ENCODE measurements at places on chromosomes 16 and 17.

DNA sequence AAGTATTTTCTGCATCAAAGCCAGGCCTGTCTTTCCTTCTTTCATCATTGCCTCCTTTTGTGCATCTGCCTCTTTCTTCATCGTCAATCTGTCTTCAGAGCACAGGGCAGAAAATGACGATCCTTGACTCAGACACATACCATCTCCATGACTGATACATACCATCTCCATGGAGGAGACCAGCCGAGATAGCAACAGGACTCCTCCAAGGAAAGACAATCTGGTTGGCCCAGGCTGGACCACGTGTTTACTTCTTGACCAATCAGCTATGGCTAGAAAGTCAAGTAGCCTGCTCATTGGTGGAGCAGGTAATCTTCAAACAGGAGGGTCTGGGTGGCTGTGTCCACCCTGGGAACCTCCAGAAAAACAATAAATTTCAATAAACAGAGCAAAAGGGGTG lies 164.6 kb downstream of the CPPED1 start:
- DNase-seq = no peak

GRCh38 chr17:75878174-75878998 lies at the start of gene TRIM47:
Gene TRIM47, minus strand, starts transcription at chr17:75878581. Its CDS starts 33 bp downstream, at chr17:75878548.
- peak; percentile 83 for DNase-seq

DNA sequence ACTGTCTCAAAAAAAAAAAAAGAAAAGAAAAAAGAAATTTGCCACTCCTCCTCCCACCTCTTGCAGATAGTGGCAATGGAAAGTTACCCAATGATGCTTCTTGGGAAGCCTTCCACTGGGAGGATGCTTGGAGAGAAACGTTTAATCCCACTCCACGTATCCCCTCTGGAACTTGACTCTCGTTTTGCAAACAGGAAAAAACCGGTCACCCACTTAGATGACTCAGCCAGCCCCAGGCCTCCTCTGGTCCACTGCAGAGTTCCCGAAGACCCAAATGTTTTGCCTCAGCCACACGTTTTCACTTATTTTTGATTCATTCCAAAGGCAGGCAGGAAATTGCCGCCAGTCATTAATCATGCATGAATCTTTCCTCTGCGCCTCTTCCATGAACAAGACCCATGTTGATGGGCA lies 9.3 kb upstream of the TNFRSF17 start:
- peak; percentile 9 for DNase-seq

- no peak for DNase-seq
Observed at GRCh38 chr16:81790830-81791435, 11.8 kb downstream of the PLCG2 start.

- DNase-seq = no peak
Observed at GRCh38 chr16:15610369-15610871, 32.5 kb downstream of the MARF1 start.

DNA sequence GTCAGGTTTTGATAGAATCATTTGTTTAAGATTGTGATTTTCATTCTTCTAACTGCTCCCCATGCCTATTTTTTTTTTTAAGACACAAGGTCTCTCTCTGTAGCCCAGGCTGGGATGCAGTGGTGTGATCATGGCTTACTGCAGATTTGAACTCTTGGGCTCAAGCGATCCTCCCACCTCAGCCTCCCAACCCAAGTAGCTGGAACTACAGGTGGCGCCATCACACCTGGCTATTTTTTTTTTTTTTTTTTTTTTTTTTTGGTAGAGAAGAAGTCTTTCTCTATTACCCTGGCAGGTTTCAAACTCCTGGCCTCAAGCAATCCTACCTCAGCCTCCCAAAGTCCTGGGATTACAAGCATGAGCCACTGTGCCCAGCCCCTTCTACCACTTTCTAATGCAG lies 223.3 kb downstream of the CBLN1 start:
- DNase-seq = no peak

DNA sequence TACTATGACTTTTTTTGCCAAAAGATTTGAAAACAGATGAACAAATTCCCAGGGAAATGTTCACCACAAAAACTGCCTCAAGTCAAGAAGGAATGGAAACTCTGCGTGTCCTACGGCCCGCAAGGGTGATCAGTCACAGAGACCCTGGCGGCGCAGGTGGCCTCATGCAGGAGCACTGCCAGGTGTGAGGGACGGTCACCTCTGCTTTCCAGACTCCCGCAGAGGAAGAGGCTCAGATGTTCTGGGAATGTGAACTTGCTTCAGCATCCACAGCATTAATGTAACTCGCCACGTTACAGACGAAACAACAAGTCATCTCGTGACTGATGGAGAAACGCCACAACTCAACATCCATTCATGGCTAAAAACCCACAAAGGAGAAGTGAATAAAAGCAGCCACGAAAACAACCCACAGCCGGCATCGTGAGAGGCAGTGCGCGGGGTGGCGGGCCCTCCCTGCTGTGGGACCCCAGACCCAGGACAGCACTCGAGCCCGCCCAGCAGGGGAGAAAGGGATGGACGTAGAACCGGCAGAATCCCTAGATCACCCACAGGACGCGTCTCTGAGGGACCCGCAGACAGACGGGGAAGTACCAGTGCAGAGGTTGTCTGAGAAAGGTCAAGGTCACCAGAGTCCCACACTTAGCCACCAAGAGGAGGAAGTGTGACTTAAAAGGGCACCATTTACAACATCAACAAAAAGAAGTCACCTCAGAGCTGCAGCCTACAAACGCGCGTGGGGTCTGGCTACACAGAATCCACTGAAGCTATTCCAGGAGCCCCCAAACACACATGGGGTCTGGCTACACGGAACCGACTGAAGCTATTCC lies 76.9 kb upstream of the GNG13 start:
- DNase-seq = no peak

DNA sequence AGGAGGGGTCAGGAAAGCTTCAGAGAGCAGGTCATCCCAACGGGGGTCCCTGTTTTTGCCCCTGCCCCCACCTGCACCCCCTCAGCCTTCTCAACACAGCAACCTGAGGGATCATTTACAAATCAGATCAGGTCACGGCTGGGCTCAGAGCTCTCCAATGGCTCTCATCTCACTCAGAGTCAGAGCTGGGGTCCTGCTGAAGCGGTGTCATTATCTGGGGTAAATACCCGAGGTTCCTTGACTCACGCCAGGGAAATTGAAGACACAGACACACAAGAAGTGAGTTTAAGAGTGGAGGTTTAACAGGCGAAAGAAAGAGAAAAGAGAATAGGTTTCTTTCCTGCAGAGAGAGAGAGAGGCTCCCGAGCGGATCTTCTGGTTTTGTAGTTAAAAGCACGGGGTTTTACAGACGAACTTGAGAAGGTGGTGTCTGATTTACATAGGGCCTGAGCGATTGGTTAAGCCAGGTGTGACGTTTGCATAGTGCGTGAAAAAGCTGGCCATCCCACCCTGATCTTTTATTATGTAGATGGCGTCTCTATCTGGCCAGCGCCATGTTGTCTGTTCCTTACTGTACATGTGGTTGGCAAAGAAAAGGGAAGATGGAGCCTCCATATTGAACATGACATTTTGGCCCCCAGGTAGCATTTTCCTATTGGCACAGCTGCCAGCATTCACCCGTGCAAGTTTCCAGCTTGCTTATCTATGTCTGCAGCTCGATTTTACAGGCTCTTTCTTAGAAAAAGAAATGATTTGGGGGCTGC lies 51.4 kb downstream of the WSB1 start:
- peak; percentile 99 for DNase-seq

DNA sequence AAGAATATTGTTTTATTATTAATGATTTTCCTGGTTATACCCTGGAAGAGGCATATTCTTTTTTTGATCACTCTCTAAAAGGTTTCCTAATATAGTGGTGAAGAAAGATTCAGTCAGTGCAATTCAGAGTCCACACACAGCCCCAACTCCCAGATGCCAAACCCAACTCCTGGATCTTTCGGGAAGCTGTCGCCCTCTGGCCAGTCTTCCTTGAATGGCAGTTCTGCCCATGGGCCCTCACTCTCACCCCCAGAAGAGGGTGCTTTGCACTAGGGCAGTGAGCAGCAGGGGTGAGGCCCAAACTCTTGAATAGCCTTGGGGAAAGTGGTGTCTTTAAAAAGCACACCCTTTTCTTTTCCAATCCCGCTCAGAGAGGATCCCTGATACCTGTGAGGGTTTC lies 11.0 kb downstream of the KRT32 start:
- DNase-seq = no peak

GRCh38 chr17:12814718-12815117 lies 25.4 kb downstream of the ARHGAP44 start:
- no peak for DNase-seq

DNA sequence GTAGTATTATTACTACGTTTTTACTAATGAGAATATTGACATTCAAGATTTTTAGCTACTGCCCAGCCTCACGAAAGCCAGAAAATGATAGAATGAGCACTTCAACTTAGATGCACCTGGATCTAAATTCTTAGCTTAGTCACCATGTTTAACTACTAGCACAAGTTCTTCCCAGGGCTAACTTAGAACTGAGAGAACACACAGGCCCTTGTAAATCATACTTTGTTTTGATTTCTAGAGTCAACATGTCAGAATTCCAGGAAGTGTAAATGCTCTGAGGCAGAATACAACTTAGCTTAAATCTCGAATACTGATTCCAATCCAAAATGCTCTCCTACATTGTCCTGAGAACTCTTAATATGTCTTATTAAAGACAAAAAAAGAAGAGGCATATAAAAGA lies 6.8 kb upstream of the ACSM1 start:
- no peak for DNase-seq

DNA sequence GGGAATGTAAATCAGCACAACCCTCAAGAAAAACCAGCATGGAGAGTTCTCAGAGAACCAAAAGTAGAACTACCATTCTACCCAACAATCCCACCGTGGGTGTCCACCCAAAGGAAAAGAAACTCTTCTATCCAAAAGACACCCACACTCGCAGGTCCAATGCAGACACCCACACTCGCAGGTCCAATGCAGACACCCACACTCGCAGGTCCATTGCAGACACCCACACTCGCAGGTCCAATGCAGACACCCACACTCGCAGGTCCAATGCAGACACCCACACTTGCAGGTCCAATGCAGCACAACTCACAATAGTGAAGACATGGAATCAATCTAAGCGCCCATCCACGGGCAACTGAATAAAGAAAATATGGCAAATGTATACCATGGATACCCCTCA lies 77.0 kb upstream of the RPH3AL start:
- DNase-seq = no peak

GRCh38 chr17:77223642-77224420 lies 83.1 kb downstream of the SEC14L1 start:
- no peak for DNase-seq

- peak; percentile 28 for DNase-seq
Observed at GRCh38 chr17:17849845-17850373, 13.1 kb upstream of the SREBF1 start.

GRCh38 chr17:64420143-64420670 lies 28.7 kb upstream of the MILR1 start:
- peak; percentile 76 for DNase-seq

Data from DMS53 (cell line).